ENCODE measurements at places on chromosomes 13 and 19.

- DNase-seq = no peak
Measured at GRCh38 chr13:45120967-45121831, 889 bp downstream of the GTF2F2 start.

GRCh38 chr13:112342841-112343361 lies 33.3 kb upstream of the SPACA7 start:
- DNase-seq = no peak

DNA sequence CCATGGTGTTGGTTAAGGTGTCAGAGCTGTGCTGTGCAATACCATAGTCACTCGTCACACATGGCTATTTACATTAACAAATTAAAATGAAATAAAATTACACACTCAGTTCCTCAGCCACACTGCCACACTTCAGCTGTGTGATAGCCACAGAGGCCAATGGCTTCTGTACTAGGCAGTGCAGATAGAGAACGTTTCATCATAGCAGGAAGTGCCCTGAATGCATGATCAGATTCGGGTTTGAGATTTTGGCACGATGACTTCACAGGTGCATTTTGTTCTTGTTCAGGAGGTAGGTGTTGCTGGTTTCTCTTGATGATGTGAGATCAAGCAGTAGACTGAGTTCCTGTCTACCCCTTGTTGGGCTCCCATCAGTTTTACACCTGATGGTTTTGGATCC lies 6.5 kb downstream of the ARMC6 start:
- DNase-seq = peak; percentile 43

- no peak for DNase-seq
Measured at GRCh38 chr13:44458313-44458975, 84.8 kb downstream of the SERP2 start.

- DNase-seq = no peak
Measured at GRCh38 chr13:113431171-113431570, 22.1 kb downstream of the ADPRHL1 start.

- no peak for DNase-seq
Measured at GRCh38 chr13:23323946-23324709, 109.4 kb downstream of the SACS start.

Measured in CD4-positive, alpha-beta T cell treated with Interleukin-2 at 100 ng/mL for 4 hours (primary cell).